CD4-positive, alpha-beta T cell treated with Interleukin-10 for 1 hour (primary cell): ENCODE measurements at places on chromosomes 5 and 9.

- DNase-seq: no peak
These were observed 62.0 kb upstream of the ASS1 start for GRCh38 chr9:130382636-130383349.

GRCh38 chr5:43413966-43414365 is 1.8 kb upstream of the CCL28 start:
- no peak for DNase-seq

- no peak for DNase-seq
These were observed 151.2 kb upstream of the RUSC2 start for GRCh38 chr9:35338561-35339274.

DNA sequence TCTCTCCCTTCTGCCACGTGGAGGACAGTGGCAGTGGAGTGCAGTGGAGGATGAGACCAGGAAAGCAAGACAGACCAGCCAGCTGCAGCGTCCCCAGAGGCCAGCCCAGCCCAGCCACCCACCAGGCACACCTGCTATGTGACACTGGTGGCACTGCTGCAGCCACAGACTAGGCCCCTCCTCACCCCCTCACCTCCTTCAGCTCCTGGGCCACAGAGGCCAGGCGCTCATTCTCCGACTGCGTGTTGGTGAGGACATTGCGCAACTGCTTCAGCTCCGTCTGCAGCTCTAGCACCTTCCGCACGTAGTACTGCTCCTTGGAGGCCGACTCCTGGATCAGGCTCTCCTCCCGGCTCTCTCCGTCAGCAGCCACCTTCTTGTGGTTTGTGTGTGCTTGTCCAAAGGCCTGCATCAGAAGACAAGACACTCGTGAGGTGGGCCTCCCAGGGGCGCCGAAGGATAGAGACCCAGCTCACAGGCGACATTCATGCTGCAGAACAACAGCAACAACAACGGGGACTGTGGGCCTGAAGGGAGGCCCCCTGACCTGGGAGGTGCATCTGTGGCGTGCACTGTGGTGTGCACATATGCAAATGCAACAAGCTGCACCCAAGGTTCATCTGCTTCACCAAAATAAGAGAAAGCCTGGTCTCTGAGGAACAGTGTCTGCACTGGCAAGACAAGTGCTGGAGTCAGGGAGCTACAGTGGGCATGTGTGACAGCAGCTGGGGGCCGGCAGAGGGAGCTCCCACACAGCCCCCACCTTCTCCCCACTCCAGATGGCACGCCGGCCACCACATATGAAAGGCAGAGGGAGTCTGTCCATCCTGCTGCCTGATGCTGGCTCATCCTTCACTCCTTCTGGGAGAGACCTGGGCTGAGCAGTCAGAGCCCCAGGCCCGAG is 35.5 kb downstream of the BICD2 start:
- no peak for DNase-seq

DNA sequence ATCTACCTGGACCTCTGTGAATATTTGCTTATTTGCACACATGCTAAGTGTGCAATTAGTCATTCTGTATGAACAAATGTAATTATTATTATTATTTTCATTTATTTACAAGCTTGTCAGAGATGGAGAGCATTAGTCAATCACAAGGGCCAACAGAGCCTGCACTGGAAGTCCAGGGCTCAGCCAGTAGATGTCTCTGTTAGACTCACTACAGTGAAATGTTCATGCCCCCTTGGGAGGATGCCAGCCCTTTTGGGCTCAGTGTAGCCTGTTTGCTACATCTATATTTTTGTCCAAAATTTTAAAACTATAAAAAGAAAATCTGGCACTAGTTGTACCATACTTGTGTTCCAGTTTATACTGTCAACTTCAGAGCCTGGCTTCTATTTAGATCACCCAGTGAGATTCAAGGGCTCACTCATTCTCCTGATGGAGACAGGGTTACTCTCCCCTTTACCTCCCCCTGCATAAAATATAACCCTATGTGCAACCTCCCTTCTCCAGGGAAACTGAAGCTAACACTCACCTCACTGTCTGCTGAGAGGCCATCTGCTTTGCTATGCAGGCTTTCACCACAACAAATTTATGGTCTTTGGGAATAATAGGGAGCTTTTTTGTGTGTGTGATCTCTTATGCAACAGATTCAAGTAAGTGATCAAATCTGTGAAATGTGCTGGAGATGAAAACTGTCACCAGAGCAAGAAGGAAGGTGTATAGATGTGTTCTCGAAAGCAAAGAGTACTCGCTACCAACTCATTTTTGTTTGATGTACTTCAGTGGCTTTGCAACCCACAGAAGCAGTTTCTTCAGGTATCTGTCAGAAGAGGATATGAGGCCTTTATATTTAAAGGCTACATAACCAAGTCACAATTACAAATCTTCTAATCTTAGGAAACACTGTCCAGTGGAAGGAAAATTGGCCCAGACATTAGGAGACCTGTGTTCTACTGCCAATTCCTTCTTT is 99.9 kb upstream of the TLE4 start:
- peak; percentile 17 for DNase-seq

GRCh38 chr9:10007356-10007755 is 605.4 kb downstream of the PTPRD start:
- no peak for DNase-seq

- DNase-seq: no peak
These were observed 241.9 kb downstream of the IRX2 start for GRCh38 chr5:2509527-2509926.

- DNase-seq: no peak
These were observed 99.4 kb upstream of the HAND1 start for GRCh38 chr5:154577416-154577815.

GRCh38 chr5:140148508-140148907 is 22.8 kb downstream of the IGIP start:
- no peak for DNase-seq

- DNase-seq: no peak
These were observed 68.5 kb downstream of the MYO10 start for GRCh38 chr5:16867577-16867953.

GRCh38 chr5:90644132-90644531 is 85.5 kb downstream of the ADGRV1 start:
- no peak for DNase-seq
